ENCODE measurements at places on chromosomes 2 and 18. TPM values are rescaled to one million over a fixed set of nuclear protein-coding genes. Genes with fewer than 3 reads are reported as not detected.

GRCh38 chr2:120878970-120879369 is 143.3 kb downstream of the GLI2 start:
- DNase-seq, result no peak

DNA sequence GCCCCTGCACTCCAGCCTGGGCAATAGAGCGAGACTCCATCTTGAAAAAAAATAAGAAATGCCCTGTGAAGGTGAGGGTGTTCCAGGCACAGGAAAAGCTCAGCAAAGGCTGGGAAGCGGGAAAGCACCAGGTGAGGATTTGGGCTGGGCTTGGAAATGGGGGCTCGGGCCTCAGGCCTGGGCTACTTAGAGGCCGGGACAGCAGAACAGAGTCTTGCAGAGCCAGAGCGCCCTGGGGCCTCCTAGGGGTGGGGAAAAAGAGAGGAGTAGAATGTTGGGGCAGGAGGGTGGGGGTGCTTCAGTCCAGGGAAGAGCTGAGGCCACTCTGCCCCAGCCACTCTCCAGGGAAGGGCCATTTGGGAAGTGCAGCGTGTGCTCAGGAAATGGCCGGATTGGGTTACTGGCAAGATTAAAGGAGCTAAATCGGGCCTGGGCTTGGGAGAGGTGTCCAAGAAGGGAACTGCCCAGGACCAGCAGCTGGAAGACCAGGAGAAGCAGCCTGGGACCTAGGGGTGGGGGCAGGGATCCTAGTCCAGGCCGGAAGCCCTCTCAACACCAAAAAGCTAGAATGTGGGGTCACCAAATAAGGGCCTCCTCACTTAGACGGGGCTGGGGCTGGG is 13.8 kb upstream of the DES start:
- DNase-seq, result peak; percentile 70

DNA sequence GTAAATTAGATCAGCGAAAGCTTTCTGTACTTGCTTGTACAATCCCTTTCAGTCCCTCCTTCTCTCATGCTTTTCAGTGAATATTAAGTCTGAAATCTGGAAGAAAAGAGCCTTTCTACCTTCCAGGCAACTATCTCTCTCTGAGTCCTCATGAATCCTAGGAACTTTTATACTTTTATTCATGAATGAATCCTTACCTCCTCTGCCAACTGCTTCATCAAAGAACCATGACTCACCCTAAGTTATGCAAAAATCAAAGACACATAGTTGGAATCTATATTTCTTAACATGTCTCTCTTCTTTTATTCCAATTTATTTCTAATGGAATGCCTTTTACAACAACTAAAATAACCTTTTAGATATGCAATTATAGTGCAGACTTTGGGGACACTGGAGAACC is 394.2 kb downstream of the CLIP4 start:
- DNase-seq, result no peak

DNA sequence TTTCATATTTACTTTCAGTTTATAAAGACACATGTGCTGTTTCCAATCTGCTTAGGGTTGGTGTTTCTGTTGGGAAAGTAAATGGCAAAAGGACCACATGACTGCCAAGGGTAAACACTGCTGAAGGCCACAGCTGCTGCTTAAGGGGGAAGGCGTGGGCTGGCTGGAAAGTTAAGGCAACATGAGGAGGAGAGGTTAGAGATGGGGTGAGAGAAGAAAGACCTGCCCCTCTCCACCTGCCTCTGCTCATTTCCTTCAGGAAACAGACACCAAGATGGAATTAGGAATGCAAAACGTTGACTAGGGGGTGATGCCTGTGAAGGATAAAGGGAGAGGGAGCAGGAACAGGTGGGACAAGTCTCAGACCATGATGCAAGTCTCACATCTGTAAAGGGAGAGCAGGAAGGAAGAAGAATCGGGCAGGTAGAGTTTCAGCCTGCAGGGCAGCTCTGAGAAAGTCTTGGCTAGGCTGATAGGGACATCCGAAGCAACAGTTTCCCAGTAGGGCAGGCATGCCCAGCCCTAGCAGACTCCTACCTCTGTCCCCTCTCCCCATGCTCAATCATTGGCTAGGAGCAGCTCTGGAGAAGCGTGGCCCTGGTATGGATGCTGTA is 86.0 kb downstream of the CDC42EP3 start:
- no peak for DNase-seq

GRCh38 chr2:177587371-177587770 is 194.8 kb downstream of the AGPS start:
- no peak for DNase-seq

DNA sequence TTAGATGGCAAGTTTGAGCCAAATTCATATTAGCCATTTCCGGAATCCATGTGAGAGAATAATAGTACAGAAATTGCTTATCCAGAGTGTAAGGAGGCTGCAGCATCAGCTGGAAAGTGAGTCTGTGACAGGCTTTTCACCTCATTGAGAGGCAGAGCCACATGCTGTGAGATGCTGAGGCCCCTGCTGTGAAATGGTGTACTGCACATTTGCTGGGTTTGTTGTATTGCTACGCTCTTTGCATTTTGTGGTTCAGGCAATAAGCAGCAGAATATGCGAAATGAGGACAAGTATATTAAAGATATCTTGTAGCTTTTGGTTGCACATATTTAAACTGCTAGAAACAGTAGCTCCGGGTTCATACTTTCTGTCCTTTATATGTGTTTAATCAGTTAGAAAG is 37.0 kb downstream of the NABP1 start:
- DNase-seq, result no peak

GRCh38 chr2:174054926-174055325 is 89.8 kb upstream of the SP3 start:
- no peak for DNase-seq

DNA sequence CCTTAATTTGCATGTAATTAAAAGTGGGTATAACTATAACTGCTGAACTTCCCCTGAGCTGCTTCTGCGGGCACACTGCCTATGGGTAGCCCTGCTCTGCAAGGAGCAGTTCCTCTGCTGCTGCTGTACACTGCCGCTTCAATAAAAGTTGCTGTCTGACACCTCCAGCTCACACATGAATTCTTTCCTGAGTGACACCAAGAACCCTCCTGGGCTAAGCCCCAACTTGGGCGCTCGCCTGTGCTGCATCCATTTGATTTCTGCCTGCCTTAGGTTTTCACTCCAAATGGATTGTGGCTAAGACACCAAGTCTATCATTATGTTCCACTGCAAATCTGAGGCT is 215.7 kb downstream of the ANAPC1 start:
- DNase-seq, result no peak

- DNase-seq, result no peak
Measured at GRCh38 chr18:37470986-37471385, 94.6 kb downstream of the CELF4 start.

DNA sequence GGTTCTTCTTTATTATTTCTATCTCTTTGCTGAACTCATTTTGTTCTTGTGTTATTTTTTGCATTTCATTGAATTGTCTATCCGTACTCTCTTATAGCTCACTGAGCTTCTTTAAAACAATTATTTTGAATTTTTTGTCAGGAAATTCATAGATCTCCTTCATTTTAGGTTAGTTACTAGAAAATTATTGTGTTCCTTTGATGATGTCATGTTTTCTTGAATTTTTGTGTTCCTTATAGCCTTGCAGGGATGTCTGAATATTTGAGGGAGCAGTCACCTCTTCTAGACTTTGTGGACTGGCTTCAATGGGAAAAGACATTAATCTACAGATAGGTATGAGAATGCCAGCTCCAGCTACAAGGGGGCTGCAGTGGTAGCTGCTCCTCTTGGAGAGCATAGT is 20.7 kb upstream of the OSBPL6 start:
- DNase-seq, result no peak

DNA sequence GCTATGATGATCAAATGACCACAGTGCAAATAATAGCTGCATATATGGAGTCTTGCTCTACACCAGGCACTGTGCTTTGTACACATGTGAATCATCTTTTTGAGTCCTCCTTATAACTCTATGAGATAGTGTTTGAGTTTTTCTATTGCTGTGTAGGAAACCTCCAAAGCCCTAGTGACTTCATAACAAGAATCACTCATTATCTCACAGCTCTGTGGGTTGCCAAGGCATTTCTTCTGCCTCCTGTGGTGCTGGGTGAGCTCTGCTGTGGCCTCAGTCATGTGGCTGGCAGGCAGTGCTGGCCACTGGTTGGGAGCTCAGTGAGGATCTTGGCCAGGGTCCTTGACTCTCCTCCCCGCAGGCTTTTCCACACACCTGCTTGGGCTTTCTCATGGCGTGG is 153.4 kb downstream of the CAPN13 start:
- peak; percentile 59 for DNase-seq

- DNase-seq, result no peak
Measured at GRCh38 chr2:141068053-141068682, 1062.6 kb downstream of the LRP1B start.

GRCh38 chr2:72457801-72458516 is 310.3 kb upstream of the CYP26B1 start:
- no peak for DNase-seq

DNA sequence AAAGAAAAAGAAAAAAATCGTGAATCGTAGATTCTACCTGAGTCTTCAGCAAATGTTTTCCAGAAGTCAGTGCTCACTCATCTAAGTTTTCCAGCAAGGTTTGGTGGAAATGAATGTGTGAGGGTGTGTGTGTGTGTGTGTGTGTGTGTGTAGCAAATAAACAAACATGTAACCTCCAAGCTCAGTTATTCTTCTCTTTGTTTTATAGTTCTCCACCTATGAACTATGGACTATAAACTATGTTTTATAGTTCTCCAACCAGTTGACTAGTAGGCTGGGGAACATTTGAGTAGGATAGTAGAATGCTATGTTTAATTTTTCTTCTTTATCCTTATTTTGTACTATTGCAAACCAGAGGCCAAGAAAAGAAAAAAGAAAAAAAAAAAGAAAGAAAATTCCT is 44.6 kb upstream of the SERPINE2 start:
- DNase-seq, result no peak

- DNase-seq, result no peak
Measured at GRCh38 chr18:80042785-80043184, 8.6 kb downstream of the RBFA start.

DNA sequence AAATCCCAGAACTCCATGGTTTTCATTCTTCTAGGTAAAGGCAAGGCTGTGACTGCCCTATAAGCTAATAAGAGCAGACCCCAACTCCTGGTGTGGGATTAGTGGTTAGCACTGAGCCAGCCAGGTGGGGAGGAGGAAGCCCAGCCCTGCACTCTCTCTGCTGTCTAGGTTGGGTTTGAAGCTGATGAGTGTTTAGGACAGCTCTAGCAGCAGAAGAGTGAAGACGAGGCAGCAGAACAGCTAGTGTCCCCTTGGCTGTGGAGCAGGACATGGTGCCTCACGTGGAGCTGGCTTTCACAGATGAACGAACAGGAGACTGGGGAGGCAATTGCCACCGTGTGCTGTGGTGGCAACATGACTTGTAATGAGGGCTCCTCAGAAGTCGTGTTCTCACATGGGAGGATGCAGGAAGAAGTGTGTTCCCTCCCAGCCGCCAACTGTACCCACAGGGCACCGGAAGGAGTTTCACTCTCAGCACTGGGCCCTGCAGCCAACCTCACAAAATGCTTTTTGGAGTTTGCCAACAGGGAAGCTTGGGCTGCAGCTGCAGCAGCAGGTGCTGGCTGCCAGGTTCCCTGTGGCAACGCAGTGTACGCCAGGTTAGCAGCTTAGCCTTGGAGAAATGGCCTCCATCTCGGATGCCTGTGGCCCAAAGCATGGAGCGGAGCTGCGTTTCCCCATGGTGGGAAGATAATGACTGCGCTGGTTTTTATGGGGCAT is 328.2 kb downstream of the SETBP1 start:
- DNase-seq, result peak; percentile 20

The DCDC2C gene
- not detected for polyA plus RNA-seq

The RGPD3 gene
- polyA plus RNA-seq, result 0.11 TPM

The TFCP2L1 gene
- 0.38 TPM for polyA plus RNA-seq

The DNAH6 gene
- 0.07 TPM for polyA plus RNA-seq

The NT5DC4 gene
- polyA plus RNA-seq, result not detected

The SERPINB13 gene
- not detected for polyA plus RNA-seq

Data from right cardiac atrium (tissue), 5 donors.